ENCODE measurements at places on chromosomes 11 and 22. TPM values are rescaled to one million over a fixed set of nuclear protein-coding genes. Genes with fewer than 3 reads are reported as not detected.

DNA sequence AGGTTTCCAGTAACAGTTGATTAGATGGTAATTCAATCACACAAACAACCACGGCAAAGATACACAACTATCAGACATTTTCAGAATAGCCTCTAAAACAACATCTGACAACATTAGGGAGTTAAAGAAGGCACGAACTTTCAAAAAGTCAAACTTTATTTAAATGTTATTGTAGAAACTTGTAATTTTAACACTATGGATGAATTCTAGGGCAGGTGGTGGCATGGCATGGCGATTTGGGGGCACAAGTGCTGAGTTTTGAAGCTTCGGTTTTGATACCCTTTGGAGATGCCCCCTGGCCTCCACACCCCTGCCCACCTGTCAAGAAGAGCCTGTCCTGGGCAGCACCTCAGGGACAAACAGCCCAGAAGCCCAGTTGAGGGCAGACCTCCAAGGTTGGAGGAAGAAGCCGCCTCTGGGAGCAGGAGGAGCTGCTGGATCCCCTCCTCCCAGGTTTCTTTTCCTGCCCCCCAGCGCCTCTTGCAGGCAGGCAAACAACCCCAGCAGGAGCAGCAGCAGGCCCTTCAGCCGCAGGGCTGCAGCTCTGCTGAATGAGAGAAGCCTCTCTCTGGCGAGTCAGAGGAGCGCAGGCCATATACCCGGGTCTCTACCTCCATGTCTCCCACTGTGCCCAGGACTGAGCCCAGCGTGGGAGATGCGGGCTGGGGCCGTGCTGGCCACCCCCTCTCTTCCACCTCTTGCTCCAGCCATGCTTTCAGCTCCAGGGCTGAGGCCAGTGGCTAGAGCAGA is 102.1 kb upstream of the IGLL5 start:
- no peak for DNase-seq

POU2AF2 gene
- total RNA-seq = not detected

DNA sequence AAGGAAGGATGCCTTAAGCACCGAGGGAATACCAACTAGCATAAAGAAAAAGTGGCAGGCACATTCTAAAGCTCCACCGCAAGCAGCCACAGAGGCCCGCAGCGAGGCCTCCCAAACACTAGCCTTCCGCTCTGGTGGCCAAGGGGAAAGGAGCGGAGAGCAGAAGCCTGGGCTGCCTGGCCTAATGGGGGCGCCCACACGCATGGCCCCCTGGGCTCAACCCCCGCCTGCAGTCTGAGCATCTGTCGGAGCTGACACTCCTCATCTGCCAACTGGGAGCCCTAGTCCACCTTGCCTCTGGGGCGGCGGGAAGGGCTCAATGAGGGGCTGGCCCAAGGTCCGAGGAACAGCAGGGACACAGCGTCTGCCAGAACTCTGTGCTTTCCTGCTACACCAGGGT is 50.1 kb upstream of the WNT11 start:
- DNase-seq = no peak

DPAGT1 gene
- total RNA-seq = 12.1 TPM

KDM2A gene
- total RNA-seq = 49.0 TPM

DNA sequence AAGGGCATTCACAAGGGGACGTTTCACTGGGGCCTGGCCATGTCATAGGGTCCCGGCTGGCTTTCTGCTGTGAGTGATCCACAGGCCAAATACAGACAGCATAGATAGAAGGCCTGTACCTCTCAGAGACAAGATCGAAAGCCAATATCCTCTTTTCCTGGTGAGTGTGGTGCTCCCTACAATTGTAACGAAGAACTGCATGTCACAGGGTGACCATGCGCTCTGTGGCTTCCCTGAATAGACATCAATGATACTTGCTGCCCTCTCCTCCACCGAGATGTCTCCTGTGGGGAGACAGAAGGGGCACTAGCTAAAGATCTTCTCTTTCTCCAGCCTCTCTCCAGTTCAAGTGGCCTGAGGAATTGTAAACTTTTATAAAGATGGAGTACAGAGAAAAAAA is 226.1 kb upstream of the POU2AF2 start:
- no peak for DNase-seq

GRCh38 chr11:117097389-117098268 is 599 bp downstream of the SIK3 start:
- no peak for DNase-seq

CEP126 gene
- 2.6 TPM for total RNA-seq

- no peak for DNase-seq
Observed at GRCh38 chr11:33162831-33163230, 1.6 kb upstream of the CSTF3 start.

P2RX3 gene
- total RNA-seq = not detected

BMAL1 gene
- total RNA-seq = 39.9 TPM

- DNase-seq = no peak
Observed at GRCh38 chr11:2367266-2368160, 9.6 kb upstream of the CD81 start.

ASPHD2 gene
- total RNA-seq = 3.4 TPM

DNA sequence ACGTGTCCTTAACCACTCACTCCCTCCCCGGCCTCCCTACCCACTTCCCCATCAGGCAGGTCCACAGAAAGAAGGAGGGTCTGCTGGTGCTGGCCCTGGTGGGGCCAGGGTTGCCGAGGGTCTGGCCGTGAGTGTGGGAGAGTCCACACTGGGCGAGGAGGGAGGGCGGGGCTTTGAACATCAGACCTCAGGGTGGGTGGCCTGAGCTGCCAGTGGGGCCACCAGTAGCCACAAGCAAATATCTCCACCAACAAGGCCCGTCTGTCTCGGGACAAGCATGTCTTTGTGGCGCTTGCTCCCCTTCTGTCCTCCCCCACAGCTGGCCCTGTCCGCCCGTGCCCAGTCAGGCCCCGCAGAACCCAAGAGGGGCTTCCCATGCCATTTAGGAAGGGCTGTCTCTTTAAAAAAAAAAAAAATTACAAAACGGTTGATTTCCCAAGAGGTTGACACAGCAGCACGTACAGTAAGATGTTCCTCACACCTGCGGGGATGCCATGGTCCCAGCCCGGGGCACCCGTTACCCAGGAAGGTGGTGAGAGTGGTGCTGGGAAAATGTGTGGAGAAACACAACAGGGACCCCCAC is 17.7 kb upstream of the TALDO1 start:
- DNase-seq = peak; percentile 37

DNA sequence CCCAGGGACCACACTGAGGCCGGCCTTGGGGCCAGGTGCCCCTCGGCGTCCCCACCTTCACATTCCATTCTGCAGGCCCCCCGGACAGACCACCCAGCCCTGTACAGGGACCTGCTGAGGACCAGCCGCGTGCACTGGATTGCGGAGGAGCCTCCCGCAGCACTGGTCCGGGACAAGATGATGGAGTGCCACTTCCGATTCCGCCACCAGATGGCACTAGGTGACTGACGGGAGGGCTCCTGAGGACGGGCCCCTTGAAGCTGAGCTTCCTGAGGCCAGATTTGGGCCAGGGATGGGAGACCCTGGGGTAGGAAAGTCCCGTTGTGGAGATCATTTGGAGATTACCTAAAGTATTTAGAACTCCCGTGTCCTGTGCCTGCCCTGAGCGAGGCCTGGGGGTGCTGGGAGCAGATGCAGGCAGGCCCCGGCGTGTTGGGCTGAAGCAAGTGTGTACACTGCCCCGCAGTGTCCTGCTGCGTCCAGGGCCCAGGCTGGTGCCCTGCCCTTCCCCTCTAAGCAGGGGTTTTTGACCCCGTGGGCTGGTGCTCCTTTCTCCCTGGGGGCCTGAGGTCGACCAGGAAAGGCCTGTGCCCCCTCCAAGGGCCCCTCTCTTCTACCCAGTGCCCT is 20.0 kb downstream of the TRMU start:
- peak; percentile 55 for DNase-seq

USH1C gene
- not detected for total RNA-seq

FOLR1 gene
- 1.3 TPM for total RNA-seq

GRCh38 chr22:47148956-47149728 is 386.7 kb downstream of the TBC1D22A start:
- DNase-seq = no peak

DNA sequence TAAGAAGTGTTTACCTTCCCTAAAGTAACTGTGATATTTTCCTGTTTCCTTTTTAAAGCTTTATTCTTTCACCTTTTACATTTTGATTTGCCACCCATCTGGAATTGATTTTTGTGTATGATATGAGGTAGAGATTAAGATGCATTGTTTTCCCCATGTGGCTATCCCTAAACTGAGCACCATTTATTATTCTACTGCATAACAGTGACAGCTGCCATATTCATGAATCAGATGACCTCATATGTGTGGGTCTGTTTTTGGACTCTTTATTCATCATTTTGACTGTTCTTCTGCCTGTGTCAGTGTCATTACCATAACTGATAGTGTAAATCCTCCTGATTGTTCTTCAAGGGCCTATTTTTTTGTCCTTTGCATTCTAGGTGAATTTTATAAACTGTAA is 50.8 kb downstream of the HIPK3 start:
- DNase-seq = no peak

DNA sequence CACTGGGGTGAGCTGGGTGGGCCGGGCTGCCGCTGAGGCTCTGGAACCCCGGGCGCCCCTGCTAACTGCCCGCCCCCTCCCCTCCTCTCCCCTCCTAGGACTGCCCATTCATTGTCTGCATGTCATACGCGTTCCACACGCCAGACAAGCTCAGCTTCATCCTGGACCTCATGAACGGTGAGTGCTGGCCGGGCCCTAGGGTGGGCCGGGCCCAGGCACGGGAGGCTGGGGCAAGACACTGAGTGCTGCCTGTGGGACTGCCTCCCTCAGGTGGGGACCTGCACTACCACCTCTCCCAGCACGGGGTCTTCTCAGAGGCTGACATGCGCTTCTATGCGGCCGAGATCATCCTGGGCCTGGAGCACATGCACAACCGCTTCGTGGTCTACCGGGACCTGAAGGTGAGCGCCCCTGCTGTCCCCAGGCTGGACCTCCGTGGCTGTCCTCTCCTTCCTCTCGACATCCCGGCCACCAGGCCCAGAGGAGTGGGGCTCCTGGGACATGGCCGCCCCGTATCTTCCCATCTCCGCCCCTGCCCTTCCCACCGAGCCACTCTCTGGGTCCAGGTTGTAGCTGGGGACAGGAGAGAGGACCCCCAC is 7.5 kb upstream of the ANKRD13D start:
- DNase-seq = no peak

- DNase-seq = no peak
Observed at GRCh38 chr11:27253224-27253623, 109.8 kb downstream of the CCDC34 start.

C22orf15 gene
- not detected for total RNA-seq

DERL3 gene
- total RNA-seq = 0.26 TPM

GRCh38 chr11:64814712-64815187 is 4.4 kb upstream of the MEN1 start:
- DNase-seq = peak; percentile 5

DNA sequence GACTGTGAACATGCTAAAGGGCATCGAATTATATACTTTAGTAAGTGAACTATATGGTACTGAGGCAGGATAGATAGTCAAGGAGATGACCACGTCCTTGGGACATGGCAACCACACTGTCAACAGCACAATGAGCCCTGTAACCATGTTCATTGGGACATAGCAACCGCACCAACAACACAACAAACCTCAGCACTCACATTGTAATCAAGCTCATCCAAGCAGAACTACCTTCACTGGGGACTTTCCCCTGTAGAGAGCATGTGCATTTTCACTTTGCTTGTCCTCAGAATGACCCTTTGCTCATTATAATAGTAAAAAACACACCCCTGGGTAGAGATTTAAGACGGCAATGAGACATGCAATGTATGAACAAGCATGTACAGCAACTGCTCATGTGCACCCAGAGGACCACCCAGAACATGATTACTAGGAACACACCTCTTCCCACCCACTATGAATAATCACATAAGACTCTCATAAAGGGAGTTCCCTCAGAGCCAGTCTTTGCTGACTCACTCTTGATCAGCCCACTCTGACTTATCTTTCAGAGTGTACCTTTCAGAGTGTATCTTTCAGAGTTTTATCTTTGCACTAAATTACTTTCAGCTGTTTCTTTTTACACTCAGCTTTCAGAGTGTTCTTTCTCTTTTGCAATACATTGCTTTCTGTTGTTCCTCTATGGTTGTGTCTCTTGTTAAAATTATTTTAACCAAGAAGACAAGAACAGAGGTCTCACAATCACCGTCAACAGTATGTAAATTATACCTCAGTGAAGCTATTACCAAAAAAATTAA is 4.1 kb upstream of the PLAAT2 start:
- DNase-seq = peak; percentile 99

DNA sequence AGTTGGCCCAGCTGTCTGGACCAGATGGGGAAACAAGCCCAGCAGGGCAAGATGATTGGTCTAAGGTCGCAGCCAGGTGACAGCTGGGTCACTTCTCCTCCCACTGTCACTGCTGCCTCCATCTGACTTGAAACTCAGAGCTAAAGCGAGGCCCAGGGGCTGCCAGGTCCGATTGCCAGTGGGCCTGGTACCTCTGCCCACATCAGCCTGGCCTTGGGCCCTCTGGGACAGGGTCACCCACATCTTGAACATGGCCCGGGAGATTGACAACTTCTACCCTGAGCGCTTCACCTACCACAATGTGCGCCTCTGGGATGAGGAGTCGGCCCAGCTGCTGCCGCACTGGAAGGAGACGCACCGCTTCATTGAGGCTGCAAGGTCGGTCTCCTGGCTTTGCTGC is 5.8 kb downstream of the SSH3 start:
- DNase-seq = no peak

OR8D4 gene
- not detected for total RNA-seq

DNA sequence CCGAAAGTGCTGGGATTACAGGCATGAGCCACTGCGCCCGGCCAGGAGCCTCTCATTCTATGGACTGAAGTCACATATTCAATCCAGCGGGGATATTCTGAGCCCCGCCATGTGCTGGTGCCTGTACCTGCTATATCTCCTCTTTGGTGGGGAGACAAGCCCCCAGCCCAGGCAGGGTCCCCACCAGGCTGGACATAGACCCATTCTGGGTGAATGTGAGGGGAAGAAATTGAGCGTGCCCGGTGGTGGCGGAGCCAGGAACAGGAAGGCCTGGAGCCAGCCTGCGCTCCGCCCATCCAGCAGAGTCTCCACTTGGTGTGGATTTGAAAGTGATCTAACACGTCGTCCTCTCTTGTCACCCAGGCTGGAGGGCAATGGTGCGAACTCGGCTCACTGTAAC is 38.0 kb upstream of the CSNK1E start:
- DNase-seq = no peak

Measured in bronchial epithelial cell (primary cell).